EH (cell line): ENCODE measurements at places on chromosomes 6 and 20.
A peak's percentile ranks its signal among the peaks of the same experiment; 100 is the strongest.

GRCh38 chr20:52754366-52754765 is 217.8 kb upstream of the TSHZ2 start:
- no peak for DNase-seq

GRCh38 chr6:44564906-44565524 is 177.5 kb downstream of the CDC5L start:
- no peak for DNase-seq

DNA sequence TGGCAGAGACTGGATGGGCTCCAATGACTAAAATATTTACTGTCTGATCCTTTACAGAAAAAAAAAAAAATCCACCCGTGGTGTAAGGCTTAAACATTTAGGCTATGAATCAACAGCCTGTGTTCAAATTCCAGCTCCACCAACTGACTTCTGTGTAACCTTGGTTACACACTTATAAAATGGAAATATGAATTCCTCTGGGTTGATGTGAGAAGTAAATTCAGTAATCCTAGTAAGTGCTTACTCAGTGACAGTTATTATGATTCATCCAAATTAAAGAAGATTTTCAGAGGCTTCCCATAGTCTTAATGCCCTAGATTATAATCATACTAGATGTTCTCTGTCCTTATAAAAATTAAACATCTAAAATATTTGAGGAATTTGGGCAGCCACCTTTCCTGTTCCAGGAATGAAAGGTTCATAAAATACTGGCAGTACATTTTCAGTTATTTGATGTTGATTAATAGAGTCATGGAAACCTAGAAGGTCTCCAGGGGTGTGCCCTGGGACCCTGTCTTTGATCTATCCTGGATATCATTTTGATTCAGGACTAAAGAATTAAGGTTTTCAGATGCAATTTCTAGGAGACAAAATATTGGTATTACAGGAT is 180.3 kb upstream of the ZNF217 start:
- peak; percentile 99 for DNase-seq

GRCh38 chr6:156163311-156163710 is 613.9 kb upstream of the ARID1B start:
- DNase-seq = no peak

- DNase-seq = no peak
Observed at GRCh38 chr20:24406251-24406650, 63.2 kb upstream of the SYNDIG1 start.

GRCh38 chr6:108995296-108995695 is 99.3 kb downstream of the SESN1 start:
- DNase-seq = no peak

- peak; percentile 37 for DNase-seq
Observed at GRCh38 chr20:43916881-43917371, 2.3 kb downstream of the TOX2 start.

DNA sequence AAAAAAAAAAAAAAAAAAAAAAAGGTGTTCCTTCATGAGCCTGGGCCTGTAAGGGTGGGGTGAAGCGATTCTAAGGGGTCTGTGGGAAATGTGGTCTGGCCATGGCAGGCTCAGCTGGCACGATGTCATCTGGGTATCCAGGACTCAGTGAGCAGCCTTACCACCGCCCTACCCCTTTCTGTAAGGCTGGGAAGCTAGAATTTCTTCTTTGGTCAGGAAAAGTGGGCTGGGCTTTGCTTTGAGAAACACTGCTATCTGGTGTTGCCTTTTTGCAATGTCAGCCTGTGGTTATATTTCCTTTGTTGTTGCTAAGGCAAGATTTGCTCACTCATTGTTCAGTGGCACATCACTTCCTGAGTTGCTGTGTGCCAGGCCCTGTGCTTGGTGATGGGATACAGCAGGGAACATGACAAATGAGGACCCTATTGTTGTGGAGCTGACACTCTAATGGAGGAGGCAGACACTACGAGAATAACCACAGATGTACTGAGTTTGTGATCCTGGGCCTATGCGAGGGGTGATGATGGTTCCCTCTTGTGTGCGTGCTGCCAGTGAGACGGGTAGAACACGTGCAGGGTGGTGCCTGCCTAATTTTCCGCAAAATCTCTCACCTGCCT is 45.9 kb upstream of the ZNFX1 start:
- DNase-seq = peak; percentile 75

GRCh38 chr6:3306848-3307247 is 48.1 kb downstream of the PSMG4 start:
- DNase-seq = no peak

GRCh38 chr20:57097245-57097915 is 169.1 kb downstream of the BMP7 start:
- no peak for DNase-seq
